Foreskin fibroblast (primary cell): ENCODE measurements at places on chromosomes 11 and 22.

DNA sequence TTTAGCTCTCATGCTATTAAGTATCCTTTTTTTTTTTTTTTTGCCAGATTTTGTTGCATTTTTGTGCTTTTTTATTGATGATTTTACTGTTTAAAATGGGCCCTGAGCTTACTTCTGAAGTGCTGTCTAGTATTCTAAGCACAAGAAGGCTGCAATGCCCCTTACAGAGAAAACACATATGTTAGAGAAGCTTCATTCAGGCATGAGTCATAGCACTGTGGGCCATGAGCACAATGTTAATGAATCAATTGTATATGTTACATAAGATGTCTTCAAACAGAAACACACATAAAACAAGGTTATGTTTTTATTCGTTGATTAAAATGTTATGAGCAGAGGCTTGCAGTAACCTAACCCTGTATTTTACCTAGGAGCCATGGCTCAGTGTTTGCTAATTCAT is 117.8 kb upstream of the C11orf87 start:
- peak; percentile 7 for DNase-seq

DNA sequence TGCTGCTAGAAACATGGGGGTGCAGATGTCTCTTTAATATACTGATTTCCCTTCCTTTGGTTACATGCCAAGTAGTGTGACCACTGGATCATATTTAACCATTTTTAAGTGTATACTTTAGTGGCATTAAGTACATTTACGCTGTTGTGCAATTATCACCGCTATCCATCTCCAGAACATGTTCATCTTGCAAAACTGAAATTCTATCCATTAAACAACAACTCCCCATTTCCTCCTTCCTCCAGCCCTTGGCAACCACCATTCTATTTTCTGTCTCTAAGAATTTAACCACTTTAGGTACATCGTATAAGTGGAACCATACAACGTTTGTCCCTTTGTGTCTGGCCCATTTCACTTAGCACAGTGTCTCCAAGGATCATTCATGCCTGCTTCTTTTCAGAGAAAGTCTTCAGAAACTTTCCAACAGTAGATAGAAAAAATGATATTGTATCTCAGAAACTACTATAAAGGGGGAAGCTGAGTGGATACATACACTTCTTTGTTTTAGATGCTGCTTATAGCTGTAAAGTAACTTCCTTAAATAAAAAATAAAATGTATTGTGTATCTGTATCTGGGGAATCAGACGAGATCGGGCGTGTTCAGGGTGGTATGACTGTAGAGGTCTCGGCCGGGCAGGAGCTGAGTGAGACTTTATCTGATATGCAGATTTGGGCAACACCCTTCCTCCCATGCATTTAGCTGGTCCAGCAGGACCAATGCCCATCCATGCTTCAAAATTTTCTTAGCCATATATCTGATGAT is 44.6 kb upstream of the ZBED5 start:
- no peak for DNase-seq

DNA sequence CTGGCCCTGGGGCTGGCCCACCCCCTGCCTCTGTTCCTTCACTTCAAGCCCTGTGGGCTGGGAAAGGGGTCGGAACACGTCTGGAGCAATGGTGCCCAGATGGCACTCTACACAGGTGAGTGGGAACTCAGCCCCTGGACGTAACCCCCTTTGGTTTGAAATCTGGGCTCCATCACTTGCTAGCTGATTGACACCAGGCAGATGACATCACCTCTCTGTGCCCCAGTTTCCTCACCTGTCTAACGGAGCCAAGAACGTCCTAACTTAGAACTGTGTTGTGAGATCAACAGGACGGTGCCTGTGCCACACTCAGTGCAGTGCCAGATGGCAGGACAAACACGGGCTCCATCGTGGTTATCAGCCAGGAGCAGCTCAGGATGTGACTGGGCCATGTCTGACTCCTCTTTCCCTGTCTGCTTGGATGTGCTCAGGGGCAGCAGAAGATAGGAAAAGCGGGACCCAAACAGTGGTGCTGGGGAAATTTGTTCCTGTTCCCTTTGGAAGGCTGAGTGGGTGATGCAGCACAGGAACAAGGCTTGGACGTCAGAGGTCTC is 24.4 kb downstream of the NPTXR start:
- no peak for DNase-seq

- DNase-seq, result no peak
These were observed 32.1 kb downstream of the IFT27 start for GRCh38 chr22:36743591-36744412.

DNA sequence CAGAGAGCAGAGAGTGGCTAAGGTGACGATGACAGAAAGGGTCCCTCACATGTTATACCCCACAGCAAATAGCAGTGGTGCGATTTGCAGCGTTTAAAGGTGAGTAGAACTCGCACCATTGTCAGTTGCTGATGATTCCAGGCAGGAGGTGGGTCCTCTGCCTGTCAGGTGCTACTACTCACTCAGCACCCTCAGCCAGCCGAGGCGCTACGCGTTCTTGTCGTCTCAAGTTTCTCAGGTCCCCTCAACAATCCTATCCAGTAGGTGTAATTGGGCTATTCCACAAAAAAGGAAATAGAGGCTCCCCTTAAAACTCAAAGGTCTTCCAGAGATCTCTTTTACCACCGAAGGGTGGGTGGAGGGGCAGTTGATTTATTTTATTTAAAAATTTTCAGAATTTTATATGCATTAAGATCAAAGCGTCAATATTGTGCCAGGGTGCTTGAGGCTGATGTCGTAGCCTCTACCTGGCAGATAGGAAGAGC is 18.3 kb downstream of the ELF5 start:
- DNase-seq, result no peak

- no peak for DNase-seq
These were observed 4.7 kb downstream of the FADS2 start for GRCh38 chr11:61832754-61833153.

GRCh38 chr11:130449996-130450769 is 1.7 kb downstream of the ADAMTS15 start:
- peak; percentile 90 for DNase-seq

- DNase-seq, result peak; percentile 92
These were observed 109.5 kb downstream of the CCDC81 start for GRCh38 chr11:86483940-86484794.

DNA sequence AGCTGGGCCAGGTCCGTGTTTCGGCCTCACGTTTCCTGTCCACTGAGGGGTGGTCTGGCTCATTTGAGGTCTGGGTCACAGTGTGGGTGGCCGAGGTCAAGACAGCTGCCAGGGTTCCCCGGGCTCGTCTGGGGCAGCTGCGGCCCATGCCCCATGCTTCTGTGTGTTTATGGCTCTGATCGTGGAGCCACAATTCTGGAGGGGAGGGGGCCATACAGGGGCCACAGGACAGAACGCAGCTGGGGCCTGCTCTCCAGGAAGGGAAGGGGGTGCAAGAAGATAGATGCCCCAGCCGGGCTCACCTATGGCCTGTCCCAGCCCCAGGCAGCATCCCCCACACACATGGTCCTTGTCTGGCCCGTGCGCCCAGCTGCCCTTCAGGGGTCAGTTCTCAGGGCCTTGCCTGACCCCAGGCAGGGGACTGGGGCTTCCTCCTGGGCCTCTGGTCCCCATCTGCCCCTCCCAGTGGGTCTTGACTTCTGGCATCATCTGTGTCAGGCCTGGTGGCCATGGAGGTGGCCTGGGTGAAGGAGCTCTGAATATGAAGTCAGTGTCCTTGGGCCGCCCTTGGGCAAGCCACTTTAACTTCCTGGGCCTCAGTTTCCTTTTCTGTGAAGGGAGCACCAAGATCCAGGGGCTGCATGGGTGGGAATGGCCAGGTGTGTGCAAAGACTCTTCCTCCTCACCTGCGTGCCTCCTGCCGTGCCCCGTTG is 8.4 kb downstream of the TSPAN32 start:
- DNase-seq, result no peak

GRCh38 chr11:30565027-30565426 is 21.1 kb downstream of the MPPED2 start:
- DNase-seq, result no peak

- peak; percentile 58 for DNase-seq
These were observed 12.5 kb downstream of the QSER1 start for GRCh38 chr11:32905028-32905667.

- no peak for DNase-seq
These were observed 3.8 kb downstream of the ACY3 start for GRCh38 chr11:67646535-67647336.

- peak; percentile 80 for DNase-seq
These were observed 33.0 kb downstream of the YWHAH start for GRCh38 chr22:31977141-31977841.

DNA sequence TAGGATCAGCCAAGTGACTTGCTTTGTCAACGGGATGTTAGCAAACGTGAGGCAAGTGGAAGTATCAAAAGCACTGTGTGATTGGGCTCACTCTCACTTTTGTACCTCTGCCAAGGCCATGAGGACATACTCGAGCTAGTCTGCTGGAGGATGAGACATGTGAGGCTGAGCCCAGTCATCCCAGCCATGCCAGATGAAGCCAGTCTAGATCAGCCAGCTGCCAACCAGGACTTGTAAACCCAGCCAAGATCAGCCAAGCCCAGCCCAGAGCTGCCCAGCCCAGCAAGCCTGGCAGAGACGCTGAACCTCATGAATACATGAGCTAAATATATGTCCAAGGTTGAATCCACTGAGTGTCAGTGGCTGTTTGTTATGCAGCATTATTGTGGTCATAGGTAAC is 369.7 kb downstream of the MN1 start:
- DNase-seq, result no peak

DNA sequence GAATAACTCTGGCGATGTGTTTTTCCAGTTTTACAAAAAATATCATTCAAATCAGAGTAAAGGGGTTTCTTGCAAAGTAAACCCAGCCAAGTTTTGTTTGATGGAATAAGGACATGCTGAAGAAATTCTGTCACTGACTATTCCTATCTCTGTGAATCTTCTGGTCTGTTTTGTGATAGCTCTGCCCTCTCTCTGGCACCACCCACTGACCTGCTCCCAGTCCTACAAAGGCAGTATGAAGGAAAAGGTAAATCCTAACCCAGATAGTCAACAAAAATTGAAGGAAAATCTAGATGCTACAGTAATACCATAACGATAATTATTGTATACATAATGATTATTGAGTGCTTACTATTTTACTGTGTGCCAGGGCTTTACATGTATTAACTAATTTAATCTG is 76.3 kb upstream of the TP53AIP1 start:
- no peak for DNase-seq

GRCh38 chr11:31050061-31050765 is 319.3 kb downstream of the DCDC1 start:
- DNase-seq, result no peak

DNA sequence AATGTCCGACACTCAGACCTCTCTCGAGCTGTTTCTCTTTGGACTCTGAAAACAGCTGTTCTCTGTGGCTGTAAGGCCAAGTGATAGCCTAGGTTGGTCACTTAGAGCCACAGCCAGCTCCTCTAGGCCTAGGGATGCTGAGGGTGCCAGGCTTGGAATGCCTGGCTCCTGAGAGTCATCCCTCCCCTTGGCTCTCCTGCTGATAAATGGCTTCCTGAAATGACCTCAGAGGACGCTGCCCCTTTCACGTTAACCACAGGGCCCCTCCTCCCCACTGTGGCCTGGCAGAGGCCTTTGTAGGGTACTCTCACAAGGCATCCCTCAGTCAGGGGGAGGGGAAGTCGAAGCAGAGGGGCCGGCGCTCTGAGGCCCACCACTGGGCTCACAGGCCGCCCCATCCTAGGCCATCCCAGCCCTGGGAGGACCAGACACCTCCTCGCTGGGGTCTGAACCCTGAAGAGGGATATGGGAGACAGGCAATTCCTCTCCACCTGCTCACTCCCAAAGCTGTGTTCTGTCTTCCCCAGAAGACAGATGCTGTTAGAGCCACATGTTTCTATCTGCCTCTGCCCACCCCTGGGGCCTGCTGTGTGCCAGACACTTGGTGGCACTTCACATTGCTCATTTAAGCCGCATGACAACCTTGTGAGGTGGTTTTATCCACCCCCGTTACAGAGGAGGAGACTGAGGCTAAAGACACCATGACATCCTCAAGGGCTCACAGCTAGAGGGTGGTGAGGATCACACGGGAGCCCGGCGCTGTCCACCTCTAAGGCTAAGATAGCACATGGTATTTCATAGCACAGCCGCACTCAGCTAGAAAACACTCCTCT is 50.9 kb downstream of the ARFGAP3 start:
- DNase-seq, result no peak

DNA sequence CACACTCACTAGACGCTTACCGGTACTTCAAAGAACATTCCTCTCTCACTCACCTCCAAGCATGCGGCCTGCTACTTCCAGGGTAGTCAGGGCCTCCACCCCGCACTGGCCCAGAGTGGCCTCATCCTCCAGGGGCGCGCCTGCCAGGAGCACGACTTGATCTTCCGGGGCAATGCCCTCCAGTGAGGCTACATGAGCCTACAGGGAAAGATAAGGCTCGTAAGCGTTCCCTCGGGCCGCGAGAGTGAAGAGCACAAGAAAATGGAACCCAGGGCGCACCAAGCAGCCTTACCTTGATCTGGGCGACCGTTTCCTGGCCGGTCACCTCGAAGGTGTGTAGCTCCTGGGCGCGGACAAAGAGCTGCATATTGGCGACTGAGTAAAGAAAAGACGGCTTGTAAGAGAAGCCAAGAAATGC is 478 bp downstream of the FAU start:
- no peak for DNase-seq

DNA sequence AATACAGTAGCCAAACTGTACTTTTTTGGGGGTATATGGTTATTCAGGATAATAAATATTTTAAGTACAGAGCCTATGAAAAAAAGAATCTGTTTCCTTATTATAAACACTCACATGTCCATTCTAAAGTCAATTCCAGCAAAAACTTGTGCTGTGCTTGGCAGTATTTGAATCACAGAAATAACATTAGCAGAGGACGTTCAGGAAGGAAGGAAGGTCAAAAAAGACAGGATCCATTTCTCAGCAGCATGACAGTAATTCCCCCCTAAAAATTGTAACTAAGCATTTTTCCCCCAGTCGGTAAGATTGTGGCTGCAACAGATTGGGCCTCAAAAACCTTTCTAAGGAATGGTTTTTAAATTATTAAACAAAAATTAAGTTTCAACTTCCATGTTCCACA is 124.8 kb downstream of the ATG16L2 start:
- no peak for DNase-seq

- DNase-seq, result no peak
These were observed 1290.1 kb downstream of the TBC1D22A start for GRCh38 chr22:48052621-48052890.

GRCh38 chr11:95145430-95146060 is 55.9 kb downstream of the ENDOD1 start:
- no peak for DNase-seq

GRCh38 chr11:11113626-11114025 is 239.4 kb downstream of the CSNK2A3 start:
- no peak for DNase-seq

GRCh38 chr11:110152199-110152598 is 59.0 kb downstream of the ZC3H12C start:
- no peak for DNase-seq

- no peak for DNase-seq
These were observed 30.4 kb downstream of the PAMR1 start for GRCh38 chr11:35494957-35495490.

- no peak for DNase-seq
These were observed 6.2 kb downstream of the ANO1 start for GRCh38 chr11:70084046-70084984.

- no peak for DNase-seq
These were observed 8.9 kb downstream of the SLC15A3 start for GRCh38 chr11:60942970-60943565.
